Cerebellum (tissue), 4 donors: ENCODE measurements at places on chromosomes 5 and 9.

DNA sequence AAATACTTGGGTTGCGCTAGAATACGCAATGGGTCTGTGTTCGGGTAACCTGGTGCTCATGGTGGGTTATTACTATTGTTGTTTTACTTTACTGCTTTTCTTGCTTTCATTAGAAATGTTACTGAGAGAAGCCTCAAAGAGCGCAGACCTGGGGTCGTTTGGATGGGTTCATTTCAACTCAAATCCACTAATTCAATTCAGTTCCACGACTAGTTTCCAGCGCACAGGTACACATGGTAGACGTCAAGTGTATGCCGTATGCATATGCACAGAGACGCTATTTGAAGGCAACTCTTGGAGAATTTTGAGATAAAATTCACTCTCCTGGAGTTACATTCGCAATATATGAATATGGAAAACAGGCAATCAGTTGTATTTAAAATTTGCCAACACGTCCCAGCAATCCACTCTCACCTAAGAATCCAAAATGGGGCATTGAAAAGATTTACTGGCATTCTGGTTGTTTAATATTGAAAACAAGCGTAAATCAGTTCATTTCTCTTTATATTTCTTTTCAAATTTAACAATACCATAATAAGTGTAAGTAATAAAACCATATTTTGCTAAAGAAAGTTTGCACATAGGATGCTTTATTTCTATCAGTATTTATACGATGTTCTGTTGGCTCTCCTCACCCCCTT, 4.4 kb upstream of the PAX5 start:
- no peak for DNase-seq

DNA sequence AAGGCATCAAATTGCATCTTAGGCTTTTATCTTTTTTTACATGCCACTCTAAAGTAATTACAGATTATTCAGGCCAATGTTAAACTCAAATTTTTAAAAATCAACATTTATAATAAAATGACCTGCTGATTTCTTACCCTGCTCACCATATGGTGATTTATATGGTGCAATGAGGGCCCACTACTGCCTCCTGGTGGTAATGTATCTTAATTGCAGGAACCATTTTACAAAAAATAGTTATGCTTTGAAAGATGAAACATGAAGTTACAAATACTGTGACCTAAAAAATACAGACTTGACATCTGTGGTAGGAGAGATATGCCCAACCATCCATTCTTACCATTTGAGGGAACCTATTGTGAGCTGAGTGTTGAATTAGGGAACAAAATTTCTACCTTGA, 292.6 kb upstream of the TAS2R1 start:
- DNase-seq: no peak

DNA sequence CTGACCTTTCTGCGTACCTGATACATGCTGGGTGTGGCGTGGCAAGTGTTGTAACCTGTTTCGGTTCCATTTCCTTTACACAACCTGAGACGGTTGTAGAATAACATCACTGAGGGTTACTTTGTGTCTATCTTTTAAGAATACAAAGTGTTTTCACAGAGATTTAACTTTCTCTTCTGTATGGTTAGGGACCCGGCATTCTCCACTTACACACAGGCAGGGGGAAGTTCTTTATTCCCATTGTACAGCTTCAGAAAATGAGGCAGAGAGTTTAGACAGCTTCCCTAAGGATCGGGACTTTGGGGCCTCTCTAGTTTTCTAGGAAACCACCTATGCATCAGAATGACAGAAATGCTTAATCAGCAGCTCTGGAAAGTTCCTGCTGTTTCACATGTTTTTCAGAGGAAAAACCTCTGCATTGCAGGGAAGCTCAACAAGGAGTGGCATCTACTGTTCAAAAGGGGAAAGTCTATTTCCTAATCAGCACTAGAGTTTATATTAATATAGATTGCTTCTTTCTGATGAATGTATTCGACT, 41.3 kb downstream of the CAST start:
- no peak for DNase-seq

- no peak for DNase-seq
These were observed 17.7 kb upstream of the TLX3 start for GRCh38 chr5:171291371-171291770.

GRCh38 chr9:116566677-116567488, 120.2 kb upstream of the TRIM32 start:
- DNase-seq: no peak
